ENCODE measurements at places on chromosomes 5 and 9. TPM values are rescaled to one million over a fixed set of nuclear protein-coding genes. Genes with fewer than 3 reads are reported as not detected.

Gene ZBTB43
- 13.8 TPM for total RNA-seq

Gene GFI1B
- 0.56 TPM for total RNA-seq

GRCh38 chr9:23774266-23774665 is 51.8 kb downstream of the ELAVL2 start:
- no peak for DNase-seq

DNA sequence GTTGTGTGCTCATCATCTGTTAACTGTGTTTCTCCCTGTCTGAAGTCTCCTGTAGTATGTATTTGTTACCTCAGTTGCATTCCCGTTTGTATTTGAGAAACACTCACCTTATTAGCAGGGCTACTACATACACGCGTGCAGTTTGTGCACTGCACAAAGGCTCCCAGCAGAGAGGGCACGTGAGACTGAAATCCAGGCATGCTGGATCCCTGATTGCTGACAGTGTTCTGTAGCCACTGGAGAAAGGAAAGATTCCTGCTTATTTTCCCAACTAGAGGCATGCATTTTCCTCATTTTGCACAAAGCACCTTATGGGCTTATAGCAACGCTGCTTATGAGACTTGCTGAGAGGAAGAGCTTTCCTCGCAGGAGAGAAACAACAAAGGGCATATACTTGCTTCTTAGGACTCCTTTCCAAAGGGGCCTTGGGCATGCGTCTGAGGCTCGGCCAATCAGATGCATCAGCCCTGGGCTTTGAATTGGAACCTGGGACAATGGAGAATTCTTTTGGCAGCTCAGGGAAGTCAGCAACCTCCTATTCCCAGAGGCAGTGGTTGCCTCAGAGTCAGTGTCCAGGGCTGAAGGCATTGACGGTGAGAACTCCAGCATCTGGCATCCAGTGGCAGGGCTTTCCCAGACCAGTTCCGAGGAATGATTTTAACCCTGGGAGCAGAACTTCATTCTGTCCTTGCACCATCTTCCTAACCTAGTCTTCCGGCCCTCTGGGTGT is 9.9 kb upstream of the MEGF10 start:
- no peak for DNase-seq
